ENCODE measurements at places on chromosomes 2 and 18.

GRCh38 chr2:70085711-70086277 is 1.5 kb upstream of the PCBP1 start:
- no peak for DNase-seq

DNA sequence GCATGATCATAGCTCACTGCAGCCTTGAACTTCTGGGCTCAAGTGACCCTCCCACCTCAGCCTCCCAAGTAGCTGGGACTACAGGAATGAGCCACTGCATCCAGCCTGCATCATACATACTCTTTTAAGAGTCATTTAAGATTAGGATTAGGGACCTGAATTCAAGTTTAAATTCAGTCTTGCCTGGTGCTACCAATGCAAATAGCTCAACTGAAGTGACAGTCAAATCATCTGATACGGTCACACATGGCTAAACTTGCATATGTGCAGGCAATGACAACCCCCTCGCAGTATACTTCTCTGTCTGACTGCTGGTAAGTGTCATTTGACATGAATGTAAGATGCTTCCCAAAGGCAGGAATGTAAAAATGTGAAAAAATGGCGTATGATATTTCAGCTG is 31.8 kb upstream of the TMEM131 start:
- no peak for DNase-seq

DNA sequence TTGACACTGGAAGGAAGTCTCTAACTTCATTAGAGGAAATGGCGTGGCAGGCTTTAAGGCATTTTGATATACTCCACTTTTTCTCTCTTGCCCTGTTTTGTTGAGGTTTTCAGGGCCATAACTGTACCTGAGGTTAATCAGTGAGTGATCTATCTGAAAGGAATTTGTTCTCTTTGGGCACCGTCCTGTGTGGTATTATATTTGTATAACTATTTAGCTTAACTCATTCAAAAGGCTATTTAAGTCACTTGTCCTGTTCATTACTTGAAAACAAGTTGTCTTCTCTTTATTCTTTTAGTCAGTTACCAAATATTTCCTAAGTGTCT is 180.4 kb downstream of the NEDD4L start:
- DNase-seq: no peak

DNA sequence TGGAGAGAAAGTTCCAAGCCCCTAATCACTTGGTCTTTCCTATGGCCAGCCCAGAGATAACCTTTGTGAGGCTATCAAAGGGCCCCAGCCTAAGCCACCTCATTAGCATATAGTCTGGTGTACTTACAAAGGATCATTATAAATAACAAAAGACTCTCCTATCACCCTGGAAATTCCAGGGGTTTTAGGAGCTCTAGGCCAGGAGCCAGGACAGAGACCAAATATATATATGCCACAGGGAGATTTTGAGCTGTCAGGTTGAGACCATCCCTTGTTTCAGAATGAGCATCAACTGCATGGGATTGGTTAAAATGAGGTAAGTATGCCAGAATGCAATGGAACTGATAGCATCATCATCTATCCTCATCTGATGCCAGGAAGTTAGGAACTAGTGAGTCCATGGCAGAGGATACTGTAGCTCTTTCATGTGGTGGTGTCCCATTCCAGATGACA is 32.1 kb upstream of the CHRNA1 start:
- no peak for DNase-seq

DNA sequence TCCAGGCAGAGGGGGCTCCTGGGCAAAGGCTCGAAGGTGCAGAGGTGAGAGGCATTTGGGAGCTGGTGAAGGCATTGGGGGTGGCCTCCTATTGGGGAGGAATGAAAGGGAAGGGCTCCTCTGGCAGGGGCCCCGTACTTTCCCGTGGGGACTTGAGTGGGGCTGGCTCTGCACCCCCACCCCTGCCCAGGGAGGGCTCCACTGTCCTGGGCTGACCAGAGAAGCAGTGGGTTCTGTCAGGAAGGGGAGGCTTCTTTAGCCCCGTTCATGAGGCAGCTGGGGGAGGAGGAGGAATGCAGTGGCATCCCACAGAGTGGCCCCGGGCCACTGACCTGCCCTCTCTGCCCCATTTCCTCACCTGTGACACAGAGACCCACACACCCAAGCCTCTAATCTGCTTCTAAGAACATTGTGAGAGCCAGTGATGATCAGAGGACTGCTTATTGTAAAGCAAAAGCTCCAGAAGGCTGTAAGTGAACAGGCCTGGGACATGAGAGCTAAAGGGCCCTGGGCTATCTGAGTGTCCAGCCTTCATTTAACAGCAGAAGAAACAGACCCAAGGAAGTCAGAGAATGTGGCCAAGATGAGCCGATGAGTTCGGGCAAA is 38.6 kb upstream of the GPAT2 start:
- no peak for DNase-seq

DNA sequence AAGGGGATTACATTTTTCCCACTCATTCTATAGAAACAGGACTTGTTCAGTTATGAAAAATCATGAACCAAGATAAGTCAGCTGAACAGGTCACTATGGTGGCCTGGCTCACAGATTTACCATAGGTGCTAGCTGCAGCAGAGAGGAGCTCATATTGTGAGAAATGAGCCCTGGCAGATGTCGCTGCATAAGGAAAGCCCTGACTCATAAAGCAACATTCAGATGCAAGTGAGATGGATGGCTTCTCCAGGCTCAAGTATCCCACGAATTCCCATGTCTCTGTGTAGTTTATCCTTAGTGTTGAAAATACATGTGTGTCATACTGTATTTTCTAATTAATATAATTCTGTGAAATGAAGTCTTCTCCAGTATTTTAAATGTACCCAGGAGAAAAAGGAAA is 115.0 kb upstream of the LHCGR start:
- DNase-seq: no peak

GRCh38 chr2:98157557-98157956 is 70.6 kb downstream of the VWA3B start:
- no peak for DNase-seq

GRCh38 chr2:102736110-102736409 is 25.8 kb upstream of the TMEM182 start:
- peak; percentile 46 for DNase-seq

GRCh38 chr2:160367887-160368286 is 125.7 kb downstream of the RBMS1 start:
- DNase-seq: peak; percentile 14

- DNase-seq: peak; percentile 5
Measured at GRCh38 chr2:233643128-233643527, 6.9 kb downstream of the UGT1A10 start.

DNA sequence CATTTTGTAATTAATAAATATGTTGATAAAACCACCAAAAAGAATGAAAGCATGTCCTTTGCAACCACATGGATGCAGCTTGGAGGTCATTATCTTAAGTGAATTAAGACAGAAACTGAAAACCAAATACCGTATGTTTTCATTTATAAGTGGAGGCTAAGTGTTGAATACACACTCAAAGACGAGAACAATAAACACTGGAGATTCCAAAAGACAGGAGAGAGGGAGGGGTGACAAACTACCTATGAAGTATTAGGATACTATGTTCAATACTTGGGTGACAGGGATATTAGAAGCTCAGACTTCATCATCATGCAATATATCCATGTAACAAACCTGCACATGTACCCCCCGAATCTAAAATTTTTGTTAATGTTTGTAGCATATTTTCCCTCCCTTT is 7.0 kb downstream of the ERLEC1 start:
- DNase-seq: no peak

GRCh38 chr2:98488252-98488651 is 43.6 kb downstream of the INPP4A start:
- no peak for DNase-seq

DNA sequence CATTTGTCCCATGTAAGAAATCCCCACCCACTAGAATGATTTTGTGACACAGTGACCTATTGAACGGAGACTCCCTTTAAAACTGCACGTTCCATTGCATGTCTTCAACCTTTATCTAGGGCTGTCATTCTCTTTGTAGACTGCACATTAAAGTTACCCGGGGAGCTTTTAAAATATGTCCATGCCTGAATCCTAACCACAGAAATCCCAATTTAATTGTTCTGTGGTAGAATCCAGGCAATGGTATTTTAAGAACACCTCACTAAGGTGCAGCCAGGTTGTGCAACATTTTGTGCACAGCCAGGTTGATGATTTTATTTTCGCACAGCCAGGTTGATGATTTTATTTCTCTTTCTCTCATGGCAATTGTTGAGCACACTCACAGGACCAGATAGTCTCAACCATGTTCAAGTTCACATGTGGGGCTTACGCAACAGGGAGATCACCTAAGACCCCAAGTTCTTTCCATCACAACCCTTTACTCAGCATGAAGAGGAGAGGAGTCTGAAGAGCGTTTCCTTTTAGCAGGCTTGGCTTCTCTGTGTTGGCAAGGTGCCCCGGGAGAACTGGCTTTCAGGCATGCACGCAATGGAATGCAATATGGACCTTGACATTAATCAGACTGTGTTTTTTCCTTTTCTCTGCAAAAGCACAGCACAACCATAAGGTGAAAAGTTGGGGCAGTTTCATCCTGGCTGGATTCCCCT is 467.3 kb upstream of the ETAA1 start:
- no peak for DNase-seq

GRCh38 chr2:112698834-112699515 is 21.8 kb upstream of the NT5DC4 start:
- no peak for DNase-seq

DNA sequence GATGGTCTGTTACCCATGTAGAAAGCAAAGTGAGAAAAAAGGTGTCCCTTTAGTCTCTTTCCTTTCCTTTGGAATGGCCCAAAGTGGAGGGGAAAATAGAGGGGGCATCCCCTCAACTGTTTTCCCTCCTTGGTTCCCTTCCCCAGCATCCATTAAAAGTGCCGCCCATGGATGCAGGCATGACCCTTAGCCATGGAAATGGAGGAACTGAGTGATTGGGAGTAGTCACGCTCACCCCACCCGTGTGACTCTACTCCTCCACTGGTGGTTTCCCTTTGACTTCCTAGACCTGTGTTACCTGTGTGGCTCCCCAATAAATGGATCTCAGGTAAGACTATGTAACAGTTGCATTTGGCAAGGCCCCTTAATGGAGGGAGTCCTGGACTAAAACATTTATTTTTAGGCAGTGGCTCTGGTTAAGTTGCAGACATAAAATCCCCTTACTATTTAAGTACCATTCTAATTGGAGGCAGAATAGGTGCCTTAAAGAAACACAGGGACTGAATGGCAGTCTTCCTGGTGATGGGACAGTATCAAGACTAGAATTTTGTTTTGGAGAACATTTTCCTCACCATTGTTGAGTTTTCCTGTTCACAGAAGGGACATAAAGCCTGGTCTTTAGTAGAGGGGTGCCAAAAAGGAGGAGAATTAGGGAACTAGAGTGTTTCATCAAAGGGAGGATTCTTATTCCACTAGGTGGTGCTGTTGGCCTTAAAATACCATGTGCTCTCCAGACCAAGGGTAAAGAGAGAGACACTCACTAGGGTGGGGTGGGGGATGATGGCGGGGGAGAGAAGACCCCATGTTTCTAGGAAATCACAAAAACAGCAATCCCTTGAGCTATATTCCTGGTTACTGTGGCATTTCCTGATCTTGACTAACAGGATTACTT is 25.7 kb upstream of the PLA2R1 start:
- peak; percentile 23 for DNase-seq

GRCh38 chr2:241894681-241895426 is 25.3 kb downstream of the RTP5 start:
- no peak for DNase-seq

DNA sequence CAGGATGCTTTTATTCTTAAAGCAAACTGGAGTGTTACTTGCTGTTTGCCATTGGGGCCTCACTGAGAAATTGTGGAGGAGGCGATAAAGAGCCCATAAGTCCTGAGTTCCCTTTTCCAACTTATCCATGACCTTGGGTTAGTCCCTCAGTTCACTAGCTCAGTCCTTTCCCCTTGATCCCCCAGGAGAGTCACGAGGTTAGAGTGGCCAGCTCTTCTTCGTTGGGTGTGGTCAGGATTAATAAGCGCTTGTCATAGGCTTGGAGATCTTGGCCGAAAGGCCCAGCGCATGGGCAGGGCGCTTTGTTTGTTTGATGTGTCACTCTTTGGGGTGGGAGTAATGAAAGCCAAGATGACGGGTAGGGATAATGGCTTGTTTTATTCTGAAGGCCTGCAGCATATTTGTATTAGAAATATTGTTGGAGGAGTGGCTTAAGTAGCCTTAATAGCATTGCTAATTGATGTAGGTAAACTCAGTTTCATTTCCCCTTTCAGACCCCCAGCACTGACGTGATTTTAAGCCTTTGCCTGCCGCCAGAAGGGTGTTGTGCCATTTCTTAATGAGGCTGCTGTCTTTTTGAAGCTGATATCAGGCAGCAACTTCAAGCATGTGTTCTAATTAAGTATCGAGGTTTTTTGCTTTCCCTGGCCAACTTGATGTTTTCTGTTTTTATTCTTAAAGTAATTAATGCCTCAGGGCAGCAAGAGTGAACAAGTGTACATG is 15.7 kb downstream of the GRHL1 start:
- DNase-seq: no peak
